ENCODE measurements at places on chromosomes 7 and 10.
A peak's percentile ranks its signal among the peaks of the same experiment; 100 is the strongest.

GRCh38 chr10:84563868-84564267 lies 235.5 kb downstream of the CCSER2 start:
- DNase-seq: no peak

DNA sequence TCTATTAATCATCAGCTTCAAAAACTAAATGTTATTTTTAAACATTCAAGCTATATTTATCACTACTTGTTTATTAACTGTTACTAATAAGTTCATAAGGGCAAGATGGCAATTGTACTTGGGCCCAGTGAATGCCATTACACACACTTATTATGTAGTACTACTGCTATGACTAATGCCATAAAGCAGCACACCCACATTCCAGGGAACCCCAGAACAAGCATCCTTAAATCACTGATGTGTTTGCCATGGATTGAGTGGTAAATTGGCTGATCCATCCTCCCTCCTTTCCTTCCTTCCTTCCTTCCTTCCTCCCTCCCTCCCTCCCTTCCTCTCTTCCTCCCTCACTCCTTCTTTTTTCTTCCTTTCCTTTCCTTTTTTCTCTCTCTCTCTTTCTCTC lies 37.4 kb upstream of the RSU1 start:
- DNase-seq: peak; percentile 57

DNA sequence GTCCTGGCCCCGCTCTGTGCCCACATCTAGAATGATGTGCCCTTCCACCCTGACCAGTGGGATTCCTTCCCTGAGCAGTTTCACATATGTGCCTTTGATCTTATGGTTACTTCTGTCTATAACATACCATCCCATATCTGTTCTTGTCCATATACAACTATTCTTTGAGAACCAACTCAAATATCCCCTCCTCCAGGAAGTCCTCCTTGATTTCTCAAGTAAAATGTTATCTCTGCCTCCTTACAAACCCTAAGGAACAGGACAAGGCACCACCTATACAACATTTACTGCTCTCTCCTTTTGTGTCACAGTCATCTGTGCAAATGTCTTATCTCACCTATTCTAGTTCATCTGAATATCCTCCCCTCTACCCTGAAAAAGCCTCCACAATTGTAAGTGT lies 28.2 kb downstream of the HABP2 start:
- no peak for DNase-seq

GRCh38 chr10:12730809-12731519 lies 270.5 kb downstream of the CCDC3 start:
- peak; percentile 42 for DNase-seq

DNA sequence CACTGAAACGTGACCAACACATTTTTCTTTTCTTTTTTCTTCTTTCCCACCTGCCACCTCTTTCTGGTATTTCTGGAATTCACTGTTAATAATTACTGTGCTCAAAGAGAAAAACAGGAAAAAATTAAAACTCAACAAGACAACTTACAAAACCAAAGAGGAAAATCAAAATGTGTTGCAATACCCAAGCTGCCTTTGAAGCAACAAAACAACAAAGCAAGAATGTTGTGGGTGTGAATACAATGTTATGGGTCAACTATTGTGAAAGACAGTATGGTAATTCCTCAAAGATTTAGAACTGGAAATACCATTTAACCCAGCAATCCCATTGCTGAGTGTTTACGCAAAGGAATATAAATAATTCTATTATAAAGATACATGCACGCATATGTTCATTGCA lies 415.1 kb downstream of the GFRA1 start:
- DNase-seq: peak; percentile 55

GRCh38 chr10:6542999-6543430 lies 37.1 kb downstream of the PRKCQ start:
- no peak for DNase-seq

GRCh38 chr7:31490796-31491314 lies 23.0 kb upstream of the ITPRID1 start:
- DNase-seq: no peak

- DNase-seq: no peak
These were observed 209.6 kb upstream of the PLXNA4 start for GRCh38 chr7:132785870-132786269.

- no peak for DNase-seq
These were observed 50.8 kb downstream of the FAM53B start for GRCh38 chr10:124693396-124693795.

- DNase-seq: no peak
These were observed 231.6 kb upstream of the FOXK1 start for GRCh38 chr7:4450483-4450882.

DNA sequence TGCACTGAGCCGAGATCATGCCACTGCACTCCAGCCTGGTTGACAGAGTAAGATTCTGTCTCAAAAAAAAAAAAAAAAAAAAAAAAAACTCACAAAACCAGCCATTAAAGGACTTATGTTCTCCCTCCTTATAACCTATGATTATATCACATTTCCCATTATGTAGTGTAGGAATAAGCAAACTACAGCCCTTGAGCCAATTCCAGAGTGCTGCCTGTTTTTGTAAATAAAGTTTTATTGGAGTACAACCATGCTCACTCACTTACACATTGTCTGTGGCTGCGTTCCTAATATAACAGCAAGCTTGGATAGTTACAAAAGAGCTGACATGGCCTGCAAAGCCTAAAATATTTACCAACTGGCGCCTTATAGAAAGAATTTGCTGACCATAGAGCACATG lies 72.7 kb upstream of the ARID5B start:
- no peak for DNase-seq

DNA sequence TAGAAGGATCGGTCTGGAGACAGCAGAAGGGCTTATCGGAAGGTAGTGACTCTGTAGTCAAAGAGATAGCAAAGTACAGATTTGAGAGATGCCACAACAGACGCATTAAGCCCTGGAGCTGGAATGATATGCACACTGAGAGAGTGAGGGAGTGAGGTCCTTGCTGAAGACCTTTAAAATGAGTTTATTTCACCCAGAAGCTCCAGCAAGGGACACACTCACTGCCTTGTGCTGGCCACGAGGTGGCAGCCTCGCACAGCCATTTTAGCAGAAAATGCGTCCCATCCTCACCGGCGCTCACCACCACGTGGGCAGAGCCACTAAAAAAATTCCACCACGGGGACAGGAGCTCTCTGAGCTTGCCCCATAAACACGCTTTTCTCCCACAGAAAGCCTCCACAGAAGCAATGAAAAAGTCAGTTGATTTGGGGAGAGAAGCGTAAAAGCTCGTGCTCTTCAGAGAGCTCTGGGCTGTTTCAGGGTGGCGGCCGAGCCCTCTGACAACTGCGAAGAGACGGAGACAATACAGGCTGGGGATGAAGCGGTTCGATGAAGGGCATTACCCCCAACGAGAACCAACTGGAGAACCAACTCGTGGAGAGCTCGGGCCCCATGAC lies 163.0 kb upstream of the KLF14 start:
- DNase-seq: peak; percentile 60

DNA sequence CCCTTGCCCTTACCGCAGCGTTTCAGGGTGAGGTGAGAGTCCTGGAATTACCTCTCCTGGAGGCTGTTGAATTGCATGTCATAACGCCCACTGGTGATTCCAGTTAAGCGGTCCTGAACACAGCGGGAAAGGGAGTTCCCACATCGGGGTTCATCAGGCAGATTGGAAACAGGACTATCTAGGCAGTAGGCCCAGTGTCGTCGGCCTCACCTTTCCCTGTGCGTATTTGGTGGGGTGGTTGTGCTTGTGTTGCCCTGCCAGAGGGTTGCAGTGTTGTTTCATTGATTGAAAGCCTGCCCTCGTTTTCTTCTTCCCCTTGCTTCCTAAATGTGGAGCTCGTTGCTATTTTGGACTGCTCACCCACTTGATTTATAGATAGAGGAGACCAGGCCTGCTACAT lies 10.6 kb upstream of the SUN1 start:
- DNase-seq: no peak

DNA sequence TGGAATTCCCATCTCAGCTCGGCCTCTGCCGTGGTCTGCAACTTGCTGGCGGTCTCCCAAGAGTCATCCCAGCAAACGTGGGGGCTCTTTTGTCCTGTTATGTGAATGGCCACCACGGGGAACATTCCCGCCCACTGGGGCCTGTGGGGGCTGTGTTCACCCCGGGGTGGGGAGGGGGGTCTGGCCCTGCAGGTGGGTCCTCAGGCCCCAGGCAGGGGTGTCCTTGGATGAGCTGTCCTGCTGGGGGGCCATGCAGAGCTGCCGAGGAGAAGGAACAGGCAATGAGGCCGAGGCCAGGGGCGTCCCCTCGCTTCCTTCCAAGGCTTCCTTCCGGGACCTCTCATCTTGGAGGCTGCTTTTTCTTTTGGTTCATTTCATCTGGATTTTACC lies 24.4 kb upstream of the PITRM1 start:
- no peak for DNase-seq

DNA sequence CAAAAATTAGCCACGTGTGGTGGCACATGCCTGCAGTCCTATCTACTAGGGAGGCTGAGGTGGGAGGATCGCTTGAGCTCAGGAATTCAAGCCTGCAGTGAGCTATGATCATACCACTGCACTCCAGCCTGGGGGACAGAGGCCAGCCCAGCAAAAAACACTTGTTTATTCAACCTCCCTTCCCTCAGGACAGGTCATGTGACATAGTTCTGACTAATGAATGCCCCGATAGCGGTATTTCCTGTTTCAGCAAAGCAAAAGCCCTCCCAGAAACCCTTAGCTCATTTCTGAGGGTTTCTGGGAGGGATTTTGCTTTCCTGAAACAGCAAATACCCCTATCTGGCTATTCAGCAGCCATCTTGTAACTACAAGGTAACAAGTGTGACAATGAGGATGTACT lies 157.1 kb downstream of the GATA3 start:
- DNase-seq: no peak

GRCh38 chr7:44489955-44490350 lies 505 bp downstream of the NUDCD3 start:
- DNase-seq: peak; percentile 24

GRCh38 chr10:86751477-86751876 lies 4.9 kb upstream of the BMPR1A start:
- DNase-seq: no peak

DNA sequence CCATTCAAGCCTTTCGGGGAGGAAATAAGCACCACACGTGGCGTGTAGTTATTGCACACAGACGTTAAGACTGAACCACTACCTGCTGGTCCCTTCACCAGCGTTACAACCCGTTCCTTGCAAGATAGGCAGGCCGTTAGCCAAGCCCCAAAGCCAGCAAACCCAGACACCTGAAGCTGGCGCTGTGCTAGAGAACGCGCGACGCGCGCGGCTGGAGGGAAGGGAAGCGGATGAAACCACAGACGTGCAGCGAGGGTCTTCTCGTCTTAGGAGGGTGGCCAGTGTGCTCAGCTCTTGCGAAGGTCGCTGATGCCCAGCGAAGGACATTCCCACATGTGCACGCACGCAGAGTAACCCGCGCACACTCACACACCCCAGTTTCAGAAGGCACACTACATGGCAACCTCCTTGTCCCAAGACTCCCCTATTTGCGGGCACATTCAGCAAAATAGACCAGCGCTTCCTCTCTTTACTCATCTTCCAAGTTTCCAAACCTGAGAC lies 980 bp downstream of the TMEM26 start:
- DNase-seq: no peak

DNA sequence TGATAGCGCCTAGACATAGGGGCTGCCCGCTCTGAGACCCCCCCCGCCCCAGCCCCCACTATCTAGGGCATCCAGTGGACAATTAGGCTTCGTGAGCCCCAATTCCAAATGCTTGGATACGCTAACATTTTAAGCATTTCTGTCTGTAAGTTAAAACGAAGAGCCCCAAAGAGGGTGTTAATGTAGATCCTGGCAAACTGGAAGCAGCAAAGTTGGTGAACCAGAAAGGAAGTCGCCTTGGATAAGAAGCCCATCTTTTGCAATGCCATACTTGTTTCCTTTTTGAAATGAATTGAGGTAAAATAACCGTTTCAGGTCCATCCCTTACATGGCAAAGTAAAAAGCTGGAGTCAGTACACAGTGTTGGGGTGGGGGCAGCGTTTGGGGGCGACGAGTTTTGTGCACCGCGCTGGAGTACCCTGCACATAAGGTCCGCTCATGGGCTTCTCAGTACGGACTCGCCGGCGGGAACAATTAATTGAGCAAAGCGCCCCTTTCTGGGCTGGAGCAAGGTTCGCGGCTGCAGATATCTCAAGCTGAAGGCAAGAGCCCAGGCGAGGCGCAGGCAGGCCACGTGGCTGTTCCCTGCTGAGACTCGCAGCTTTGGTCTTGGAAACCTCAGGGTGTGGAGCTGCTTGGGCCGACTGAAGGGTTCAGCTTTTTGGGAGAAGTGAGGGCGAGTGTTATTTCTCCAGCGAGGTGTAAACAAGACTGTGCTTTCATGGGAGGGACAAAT lies 1.4 kb upstream of the TWIST1 start:
- DNase-seq: no peak

DNA sequence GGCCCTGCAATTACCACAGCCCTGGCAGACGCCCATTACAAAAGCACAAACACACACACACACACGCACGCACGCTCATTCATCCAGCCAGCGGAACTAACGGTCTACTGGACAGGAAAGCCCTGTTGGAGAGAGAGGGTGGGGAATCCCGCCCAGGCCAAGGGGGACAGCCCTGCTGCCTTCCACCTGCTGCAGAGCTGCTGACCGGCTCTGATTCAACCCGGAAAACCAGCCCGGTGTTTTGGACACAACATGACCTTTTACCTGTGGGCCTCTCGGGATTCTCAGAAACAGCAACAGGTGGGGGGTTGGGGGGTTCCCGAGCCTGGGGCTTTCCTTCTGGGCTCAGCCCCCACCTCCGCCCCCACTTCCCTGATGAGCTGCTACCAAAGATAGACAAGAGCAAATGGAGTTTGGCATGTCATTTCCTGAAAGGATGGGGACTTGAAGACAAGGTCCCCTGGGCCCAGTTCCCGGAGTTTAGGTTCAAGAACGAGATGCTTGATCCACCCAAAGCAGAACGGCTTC lies 18.5 kb upstream of the SERPINE1 start:
- DNase-seq: peak; percentile 64

DNA sequence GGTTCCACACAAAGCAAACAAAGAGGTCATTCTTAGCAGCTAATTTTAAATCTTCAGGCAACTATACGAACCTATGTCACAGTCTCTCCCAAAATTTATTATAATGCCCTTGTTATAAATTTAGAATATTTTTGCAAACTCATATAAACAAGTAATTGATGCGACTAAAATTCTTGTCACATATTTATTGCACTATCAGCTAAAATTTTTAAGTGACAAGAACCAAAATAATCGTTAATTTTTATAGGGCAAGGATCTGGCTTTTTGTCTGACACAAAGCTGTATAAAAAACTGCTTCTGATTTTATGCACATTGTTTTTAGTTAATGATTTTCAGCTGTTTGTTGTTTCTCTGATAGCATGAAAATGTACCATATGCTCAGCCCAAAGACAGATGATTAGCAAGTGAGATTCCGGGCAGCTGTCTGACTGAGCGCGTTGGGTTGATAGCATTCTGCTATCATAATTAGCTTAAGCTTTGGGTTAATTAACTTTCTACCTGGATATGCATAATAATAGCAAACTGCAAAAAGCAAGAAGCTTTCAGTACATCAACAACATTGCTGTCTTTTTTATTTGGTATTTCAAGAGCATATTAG lies 136.0 kb downstream of the MGMT start:
- no peak for DNase-seq

GRCh38 chr10:89813546-89813945 lies 112.2 kb downstream of the KIF20B start:
- DNase-seq: no peak
